ENCODE measurements at places on chromosomes 6 and 20.

DNA sequence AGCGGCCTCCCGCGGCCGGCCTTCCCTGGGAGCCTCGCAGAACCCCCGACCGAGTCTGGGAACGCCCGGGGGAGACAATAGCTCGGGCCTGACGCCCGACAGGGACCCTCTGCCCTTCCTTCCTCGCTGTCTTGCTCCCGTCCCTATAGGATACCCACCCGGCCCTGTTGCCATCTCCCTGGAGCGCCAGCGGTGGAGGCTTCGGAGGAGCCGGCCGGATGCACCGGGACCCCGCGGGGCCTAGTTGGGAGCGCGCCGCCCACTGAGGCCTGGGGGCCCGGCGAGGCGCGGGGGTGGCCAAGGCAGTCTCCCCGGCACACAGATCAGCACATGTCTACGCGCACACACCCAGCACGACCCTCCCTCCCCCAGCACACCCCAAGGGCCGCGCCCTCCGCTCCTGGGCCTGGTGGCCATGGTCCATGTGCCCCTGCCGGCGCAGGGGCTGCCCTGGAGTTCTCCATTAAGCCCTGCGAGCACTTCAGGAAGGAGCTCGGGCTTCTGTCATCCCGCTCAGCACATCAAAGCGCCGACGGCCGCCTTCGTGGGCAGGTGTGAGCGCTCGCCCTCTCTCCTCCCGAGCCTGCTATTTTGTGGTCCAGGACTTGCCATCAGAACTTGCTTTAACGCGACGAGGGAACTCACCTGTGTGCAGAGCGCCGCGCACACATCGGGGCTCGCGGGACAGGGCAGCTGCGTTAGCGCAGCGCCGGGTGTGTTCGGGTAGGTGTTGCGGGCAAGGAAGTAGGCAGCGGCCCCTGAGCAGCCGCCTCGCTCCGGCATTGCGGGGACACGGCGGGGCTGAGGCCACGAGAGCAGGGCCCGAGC is 3.7 kb downstream of the FOXF2 start:
- no peak for DNase-seq

DNA sequence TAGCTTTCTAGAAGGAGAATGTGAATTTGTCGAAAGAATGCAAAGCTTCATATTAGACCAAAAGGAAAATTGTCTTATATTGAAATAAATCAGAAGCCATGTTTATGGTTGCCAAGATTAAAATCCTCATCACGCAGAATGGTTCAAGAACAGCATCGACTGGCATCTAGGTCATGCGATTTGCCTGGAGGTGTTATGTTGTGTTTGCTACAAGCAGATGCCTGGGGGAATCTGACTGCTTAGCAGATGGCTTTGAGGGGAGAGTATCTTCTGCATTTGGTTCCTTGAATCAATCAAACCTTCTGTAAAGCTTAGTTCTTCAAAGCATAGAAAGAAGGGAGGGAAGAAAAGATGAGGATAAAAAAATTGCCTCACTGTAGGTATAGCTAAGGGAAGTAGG is 585.8 kb downstream of the QKI start:
- DNase-seq: no peak

GRCh38 chr6:124780623-124781022 is 181.6 kb upstream of the RNF217 start:
- no peak for DNase-seq

DNA sequence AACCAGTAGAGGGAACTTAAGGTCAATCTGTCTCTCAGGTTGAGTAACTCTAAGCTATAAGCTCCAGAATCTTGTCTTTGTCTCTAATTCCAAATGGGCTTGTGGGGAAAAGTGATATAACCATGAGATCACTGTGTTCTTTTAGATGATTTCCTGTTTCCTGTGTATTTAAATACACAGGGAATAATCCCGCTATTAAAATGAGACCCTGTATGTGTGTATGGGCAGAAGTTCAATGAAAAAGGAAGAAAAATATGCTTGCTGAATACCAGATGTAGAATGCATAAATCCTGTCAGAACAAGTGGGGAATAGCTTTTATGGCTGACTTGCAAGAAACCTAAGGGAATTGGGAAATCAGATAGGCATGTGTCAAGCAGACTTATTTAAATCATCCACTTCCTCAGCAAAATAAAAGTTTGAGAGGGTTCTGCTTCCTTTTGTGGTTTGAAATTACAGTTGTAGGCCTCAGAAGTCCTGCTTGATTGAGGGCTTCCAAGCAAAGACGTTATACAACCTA is 164.7 kb upstream of the PDE7B start:
- DNase-seq: no peak

DNA sequence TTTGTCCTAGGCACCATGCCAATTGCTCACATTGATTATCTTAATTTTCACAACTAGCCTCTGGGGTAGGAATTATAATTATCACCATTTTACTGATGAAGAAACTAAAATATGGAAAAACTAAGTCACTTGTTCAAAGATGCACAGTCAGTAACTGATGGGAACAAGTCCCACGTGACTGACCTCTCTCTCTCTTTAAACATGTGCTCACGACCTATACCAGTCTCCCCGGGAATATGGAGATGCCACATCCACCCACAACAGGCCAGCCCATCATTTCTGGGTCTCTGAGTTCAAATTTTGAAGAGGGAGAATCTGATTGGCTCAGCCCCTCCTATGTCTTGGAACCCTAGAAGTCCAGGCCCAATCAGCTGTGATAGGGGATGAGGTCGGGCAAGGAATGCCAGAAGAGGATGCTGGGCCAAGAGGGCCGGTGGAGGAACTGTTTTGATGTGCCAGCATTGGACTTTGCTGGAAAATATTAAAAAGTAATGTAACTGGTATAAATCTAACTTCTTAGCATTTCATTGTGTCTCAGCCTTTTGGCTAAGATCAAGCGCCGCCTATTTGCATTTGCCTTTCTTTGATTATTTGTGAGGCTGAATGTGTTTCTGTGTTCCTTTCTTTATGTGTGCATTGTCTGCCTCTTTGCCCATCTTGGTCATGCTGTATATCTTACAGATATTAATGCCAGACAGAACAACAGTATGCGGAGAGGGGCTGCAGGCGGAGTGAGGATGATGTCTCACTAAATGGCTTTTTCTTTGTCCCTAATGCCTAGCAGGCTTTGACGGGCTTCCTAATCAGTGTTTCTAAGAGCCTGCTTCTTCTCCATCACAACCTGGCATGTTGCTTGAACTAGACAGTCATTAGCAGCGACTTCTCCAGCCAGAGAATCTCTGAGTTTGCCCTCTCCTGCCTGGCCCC is 126.6 kb downstream of the VEGFA start:
- DNase-seq: no peak

DNA sequence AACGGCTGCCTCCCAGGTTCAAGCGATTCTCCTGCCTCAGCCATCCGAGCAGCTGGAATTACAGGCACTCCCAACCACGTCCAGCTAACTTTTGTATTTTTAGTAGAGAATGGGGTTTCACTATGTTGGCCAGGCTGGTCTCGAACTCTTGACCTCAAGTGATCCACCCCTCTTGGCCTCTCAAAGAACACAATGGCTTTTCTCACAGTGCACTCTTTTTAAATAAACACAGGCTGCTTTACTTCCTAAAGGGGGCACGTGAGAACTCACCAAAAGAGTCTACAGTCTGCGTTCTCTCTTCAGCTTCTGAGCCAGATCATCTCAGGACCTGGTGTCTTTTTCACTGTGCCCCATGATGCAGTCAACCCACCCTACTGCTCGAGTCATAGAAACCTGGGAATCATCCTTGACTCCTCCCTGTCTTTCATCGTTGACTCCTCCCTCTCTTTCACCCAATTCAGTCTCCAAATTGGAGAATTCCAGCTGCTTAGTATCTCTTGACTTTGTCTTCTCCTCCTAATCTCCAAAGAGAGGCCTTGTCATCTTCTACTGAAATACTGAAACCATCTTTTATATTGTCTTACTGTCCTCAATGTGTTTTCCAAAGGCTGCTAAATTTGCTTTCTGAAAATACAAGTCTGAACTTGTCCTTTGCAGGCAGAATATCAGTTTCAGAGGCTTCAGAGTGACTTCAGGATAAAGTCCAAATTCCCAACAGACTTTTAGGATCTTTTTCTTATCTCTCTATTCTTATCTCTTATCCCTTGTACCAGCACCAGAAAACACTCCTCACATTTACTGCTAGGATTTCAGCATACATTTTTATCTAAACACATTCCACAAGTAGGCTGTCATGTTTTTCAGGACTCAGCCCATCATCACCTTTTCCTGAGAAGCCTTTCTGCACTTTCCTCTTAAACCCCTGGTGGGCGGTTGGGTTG is 323.4 kb downstream of the SYNE1 start:
- no peak for DNase-seq

GRCh38 chr6:90910893-90911292 is 324.0 kb upstream of the MAP3K7 start:
- DNase-seq: no peak

GRCh38 chr6:10567256-10568026 is 46.3 kb downstream of the GCNT2 start:
- no peak for DNase-seq

DNA sequence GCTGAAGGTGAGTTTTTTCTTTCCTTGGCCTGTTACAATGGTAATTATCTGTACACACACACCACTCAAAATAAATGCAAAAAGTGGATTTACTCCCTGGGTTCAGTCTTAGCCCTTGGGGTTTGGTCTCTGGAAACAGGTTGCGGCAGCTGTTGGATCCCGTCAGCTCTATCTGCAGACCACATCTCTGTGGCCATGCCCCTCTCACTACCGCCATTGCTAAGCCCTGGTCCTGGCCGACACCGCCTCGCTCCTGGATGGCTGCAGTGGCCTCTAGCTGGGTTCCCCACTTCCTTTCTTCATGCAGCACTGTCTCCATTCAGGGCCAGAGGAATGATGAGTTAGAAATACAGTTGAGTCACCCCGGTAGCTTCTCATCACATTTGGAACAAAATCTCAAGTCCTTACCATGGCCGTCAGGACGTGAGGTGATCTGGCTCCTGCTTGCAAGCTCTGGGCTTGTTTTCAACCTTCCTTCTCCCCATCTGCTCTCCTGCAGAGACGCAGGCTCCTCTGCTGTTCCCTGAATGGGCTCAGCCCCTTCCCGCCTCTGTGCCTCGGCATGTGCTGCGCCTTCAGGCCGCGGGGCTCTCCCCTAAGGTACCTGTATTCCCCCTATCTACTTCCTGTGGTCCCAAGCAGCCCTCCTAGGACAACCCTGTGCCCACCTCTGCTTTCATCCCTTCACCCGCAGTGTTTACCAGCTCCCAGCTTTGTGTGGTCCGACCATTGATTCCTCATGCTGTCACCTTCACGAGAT is 38.0 kb downstream of the EFCAB8 start:
- no peak for DNase-seq

GRCh38 chr6:11767458-11767857 is 11.1 kb downstream of the ADTRP start:
- no peak for DNase-seq

DNA sequence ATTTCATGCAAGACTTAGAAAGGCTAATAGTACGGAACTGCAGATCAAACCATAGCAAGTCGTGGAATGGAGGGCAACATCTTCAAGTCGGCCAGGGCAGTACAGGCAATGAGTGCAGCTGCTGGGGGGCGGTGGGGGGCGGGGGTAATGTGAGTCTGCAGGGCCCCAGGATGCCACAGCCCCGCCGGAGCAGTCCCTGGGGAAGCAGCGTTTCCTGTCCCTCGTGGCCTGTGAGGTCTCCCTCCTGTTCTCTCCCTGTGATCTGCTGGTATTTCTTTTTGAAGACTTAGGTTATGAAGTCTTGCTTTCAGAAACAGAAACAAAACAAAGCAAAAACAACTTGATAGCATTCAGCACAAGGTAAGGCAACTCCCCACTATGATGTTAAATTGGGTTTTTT is 351.9 kb downstream of the FOXA2 start:
- DNase-seq: no peak

DNA sequence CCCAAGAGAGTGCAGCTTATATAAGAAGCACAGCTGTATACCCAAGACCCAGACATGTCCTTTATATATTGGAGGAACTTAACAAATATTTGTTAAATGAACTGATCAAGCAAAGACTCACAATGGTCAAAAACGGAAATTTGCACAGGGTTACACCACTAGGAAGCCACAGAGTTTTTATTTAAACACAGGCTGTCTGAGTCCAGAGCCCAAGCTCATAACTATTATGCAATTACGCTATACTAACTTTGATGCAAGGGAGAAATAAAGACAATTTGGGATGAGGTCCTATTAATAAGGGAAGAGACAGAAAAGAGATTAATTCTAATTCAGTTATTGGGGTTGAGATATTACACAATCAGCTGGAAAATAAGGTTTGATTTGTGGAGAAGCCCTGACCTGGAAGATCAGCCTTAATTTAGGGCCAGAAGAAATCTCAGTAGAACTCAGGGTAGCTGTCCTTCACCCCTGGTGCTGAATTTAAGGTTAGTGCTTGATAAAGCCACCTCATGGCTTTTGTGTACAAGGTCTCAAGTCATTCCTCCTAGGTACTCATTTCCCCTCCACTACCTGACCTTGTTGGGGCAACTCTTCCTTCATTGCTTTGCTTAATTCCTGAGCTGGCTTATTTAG is 10.5 kb upstream of the ZNF334 start:
- no peak for DNase-seq

GRCh38 chr6:11700118-11700718 is 78.4 kb downstream of the ADTRP start:
- DNase-seq: no peak

- DNase-seq: no peak
Observed at GRCh38 chr6:98578016-98578415, 256.4 kb upstream of the POU3F2 start.

GRCh38 chr6:50185006-50185405 is 135.3 kb upstream of the DEFB112 start:
- DNase-seq: no peak

- DNase-seq: no peak
Observed at GRCh38 chr6:23097566-23097965, 528.2 kb downstream of the HDGFL1 start.

- DNase-seq: no peak
Observed at GRCh38 chr6:163427498-163428254, 13.2 kb downstream of the QKI start.

GRCh38 chr6:144319211-144319610 is 34.1 kb downstream of the UTRN start:
- no peak for DNase-seq

- no peak for DNase-seq
Observed at GRCh38 chr6:107750176-107750797, 73.8 kb downstream of the SCML4 start.

DNA sequence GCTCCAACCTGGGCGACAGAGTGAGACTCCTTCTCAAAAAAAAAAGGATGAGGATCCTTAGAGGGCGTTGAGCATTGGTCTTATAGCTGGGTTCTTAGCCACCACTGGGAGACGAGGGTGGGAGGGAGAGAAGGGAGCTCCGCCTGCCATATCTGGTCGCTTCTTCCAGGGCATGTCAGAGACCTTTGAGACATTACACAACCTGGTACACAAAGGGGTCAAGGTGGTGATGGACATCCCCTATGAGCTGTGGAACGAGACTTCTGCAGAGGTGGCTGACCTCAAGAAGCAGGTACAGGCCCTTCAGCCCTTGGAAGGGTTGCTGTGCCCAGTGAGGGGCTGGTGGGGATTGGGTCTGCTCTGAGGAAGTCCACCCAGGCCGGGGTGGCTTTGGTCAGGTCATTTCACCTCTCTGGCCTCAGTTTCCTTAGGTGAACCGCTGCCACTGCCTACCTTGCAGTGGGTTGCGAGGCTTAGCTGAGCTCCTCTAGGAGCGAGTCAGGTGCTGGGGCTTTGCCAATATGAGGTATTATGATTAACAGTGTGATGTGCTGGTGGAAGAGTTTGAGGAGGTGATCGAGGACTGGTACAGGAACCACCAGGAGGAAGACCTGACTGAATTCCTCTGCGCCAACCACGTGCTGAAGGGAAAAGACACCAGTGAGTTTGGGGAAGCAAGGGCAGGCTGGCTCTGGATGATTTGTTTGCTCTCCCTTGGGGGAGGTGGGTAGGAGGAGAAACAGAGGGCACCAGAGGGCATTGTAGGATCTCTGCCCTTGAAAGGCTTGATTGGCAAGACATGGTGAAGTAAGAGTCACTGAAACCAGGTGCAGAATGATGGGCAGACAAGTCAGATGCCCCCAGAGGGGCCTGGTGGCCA is 8.5 kb downstream of the CNPY3 start:
- DNase-seq: no peak

Measured in GM18507 (cell line).